Kidney epithelial cell (primary cell): ENCODE measurements at places on chromosomes 7 and 10.

DNA sequence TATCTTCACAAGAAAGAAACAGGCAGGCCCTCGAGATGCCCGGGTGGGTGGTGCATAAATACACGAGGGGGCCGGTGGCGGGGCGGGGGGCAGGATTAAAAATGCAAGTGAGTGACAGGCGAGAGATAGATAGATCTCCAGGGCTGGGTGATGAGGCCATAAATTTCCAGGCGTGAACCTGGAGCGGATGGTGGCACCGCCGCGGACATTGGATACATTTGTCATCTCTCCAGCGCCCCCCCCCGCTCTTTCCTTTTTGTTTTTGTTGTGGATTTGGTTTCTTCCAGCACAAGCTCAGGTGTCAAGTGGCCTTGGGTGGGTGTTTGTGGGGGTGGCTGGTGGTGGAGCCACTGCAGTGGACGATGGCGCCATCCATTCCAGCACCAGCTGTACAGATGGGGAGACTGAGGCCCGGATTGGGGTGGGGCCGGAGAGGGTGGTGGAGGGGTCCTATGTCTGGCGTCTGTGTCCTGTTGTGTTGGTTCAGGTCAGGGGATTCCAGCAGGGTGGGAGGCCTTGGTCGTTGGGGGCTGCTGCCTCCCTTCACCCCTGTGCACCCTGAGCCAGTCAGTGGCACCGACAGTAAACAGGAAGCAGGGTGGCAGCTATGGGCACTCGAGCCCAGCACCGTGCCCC, 2.9 kb downstream of the ELFN1 start:
- no peak for DNase-seq

- DNase-seq = no peak
Observed at GRCh38 chr7:78226059-78226719, 427.6 kb downstream of the PHTF2 start.

GRCh38 chr7:116097365-116098009, 66.9 kb upstream of the TFEC start:
- peak; percentile 72 for DNase-seq

- no peak for DNase-seq
Observed at GRCh38 chr7:5223646-5224340, 33.8 kb downstream of the WIPI2 start.

DNA sequence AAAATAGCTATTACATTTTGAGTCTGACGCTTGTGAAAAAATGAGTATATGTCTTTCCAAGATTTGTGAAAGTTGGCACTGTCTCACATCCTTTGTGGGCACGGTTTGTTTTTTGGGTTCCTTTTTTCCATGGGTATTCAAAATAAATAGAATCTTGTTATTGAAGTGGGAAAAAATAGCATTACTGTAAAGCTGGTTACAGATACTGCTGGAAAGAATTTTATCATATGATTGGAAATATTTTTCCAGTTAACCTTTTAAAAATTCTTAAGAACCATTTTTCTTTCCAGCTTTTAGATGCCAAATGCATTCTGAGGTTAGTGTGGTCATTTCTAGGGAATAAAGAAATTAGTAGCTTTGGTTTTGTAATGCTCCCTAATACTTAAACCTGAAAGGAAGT, 11.4 kb downstream of the NET1 start:
- no peak for DNase-seq

GRCh38 chr7:8590791-8591190, 157.4 kb downstream of the NXPH1 start:
- no peak for DNase-seq

DNA sequence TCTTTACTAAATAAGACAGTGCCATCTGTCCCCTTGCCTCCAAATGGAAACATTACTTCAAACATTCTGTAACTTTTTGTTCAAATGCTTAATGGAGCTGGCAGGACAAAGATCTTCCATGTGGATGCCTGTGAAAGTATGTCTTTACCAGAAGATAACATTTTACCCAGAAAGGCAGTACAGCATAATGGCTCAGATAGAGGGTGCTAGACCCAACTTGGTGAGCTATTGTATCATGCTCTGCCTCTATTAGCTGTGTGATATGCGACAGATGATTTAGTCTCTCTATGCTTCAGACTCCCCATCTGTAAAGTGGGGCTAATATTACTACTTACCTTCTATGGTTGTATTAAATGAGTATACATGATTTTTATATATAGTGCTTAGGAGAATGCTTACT, 8.8 kb upstream of the SMKR1 start:
- DNase-seq = no peak

DNA sequence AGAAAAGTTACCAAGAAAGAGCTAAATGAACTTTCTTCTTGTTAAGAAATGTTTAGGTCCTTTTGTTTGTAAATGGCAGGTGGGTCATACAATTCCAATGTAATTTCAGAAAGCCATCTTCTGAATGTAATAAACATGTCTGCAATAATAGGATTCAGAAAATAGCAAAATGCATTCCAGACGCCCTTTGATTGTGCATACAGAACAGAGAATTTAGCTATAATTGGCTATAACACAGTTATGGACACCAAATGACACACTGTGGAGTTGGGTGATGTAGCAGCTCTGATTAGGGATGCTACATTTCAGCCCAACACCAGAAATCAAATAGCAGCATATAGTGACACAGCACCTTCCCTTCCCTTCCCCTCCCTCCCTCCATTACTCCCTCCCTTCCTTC, 240.8 kb downstream of the SNX10 start:
- no peak for DNase-seq

DNA sequence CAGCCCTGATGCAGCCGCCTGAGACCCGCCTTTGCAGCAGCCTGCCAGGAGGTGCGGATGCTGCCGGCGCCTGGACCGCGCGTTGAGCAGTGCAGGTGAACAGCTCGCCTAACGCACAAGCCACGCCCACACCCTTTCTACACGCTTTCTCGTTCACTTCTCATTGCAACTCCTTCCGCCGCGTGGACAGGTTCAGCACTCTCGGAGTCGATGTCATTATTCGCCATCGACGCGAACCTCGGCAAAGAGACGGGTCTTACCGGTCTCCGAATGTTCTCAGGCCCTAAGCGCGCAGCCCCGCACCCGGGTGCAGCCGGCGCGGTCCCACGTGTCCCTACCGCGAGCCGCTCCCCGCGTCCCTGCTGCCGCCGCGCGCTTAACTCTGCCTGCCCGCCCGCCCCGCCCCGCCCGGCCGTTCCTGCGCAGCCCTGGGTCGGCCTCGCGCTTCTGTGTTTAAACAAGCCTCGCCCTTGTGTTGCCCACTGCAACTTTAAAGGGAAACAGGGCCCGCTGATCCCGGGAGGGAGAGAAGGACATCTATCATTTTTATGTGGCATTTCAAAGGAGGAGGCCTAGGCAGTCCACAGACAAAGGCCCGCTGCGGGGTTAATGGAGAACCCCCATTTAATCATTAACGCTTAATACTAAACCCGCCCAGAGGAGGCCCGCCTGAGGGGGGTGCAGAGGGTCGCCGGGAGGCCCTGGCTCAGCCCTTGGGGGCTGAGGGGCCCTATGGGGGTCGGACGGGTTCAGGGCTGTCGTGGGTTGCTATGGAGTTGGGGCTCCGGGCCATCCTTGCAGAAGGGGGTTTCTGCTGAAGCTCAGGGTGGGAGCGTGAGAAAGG, 128.5 kb downstream of the WDR11 start:
- no peak for DNase-seq

- DNase-seq = no peak
Observed at GRCh38 chr10:79352035-79352877, 5.0 kb downstream of the PPIF start.

GRCh38 chr7:155857141-155857540, 44.9 kb upstream of the SHH start:
- DNase-seq = no peak

DNA sequence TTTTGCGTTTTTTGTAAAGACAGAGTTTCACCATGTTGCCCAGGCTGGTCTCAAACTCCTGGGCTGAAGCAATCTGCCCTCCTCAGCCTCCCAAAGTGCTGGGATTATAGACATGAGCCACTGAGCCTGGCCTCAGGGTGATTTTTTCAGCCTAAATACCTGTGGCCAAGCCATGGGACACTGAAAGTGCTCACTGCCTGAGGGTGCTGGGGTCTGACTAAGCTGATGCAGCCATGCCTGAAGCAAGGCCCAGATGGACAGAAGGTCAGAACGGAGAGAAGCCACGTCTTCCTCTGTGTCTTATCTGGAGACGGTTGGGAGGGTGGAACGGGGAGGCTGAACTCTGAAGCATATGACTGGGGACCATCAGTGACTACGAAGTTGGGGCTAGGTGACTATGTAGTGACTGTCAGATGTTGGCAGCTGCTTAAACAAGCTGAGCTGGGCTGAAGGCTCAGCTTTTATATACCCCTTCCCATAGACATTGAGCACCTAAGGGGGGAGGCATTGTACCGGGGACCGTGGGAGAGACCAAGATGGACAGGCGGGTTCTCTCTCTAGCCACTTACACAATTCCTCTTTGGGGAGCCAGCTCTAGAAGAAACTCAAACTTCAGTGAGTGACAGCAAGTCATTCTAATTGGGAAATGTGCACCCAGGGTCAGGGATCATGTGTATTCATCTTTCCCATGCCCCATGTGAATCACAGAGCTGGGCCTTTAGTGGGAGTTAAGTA, 73.3 kb upstream of the HABP2 start:
- DNase-seq = no peak

DNA sequence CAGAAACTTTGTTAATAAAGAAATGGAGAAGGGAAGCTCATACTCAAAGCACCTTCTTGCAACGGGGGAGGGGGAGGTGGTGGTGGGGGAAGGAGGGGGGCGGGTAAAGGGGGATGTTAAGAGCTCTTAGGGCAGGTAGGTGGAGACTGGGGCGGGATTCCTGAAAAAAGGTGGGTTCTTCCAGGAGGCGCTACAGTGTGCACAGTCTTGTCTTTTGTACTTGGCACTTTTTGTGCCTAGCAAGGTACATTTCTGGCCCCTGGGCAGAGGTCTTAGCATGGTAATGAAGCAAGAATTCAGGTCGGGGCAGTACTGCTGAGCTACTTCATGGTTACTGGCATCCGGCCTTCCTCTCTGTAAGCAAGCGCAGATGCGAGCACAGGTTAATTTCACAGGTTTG, 15.2 kb upstream of the LAMB4 start:
- DNase-seq = no peak

GRCh38 chr7:116315803-116316202, 105.5 kb downstream of the TES start:
- no peak for DNase-seq

DNA sequence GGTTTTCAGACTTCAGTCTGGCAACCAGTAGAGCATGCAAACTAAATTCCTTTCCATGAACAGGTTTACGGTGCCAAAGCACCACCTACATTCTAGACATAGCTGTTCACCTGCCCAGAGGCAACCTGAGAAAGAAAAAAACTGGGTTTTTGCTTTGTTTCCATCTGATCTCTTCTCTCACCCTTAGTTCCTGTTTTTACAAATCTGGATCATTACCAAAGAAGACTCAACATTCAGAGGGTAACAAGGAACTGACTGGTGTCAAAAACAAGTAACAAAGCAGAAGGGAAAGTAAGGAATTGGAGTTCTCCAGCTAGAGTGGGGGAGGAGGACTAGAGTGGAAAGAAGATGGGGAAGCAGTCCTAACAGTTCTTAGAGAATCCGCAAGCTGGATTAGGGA, 36.4 kb downstream of the CPVL start:
- DNase-seq = peak; percentile 68

DNA sequence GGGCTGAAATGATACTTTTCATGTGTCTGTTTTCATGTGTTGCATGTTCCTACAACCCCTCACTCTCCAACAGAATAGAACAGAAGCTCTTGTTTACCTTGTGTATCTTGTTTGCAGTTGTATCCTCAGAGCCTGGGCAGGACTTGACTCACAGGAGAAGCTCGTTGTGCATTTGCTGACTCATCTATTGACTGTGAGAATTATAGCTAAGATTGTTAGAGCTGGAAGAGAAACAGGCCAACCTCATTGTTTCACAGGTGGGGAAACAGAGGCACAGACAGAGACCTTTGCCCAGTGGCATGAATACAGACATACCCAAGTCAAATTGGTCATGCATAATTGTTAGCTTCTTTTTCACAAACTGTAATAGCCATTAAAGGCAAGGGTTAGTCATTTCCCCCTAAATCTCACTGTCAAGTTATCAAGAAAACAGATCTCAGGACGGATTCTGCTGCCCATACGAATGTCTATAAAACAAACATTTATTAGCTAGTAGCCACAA, 4.6 kb upstream of the TSPAN15 start:
- peak; percentile 79 for DNase-seq

DNA sequence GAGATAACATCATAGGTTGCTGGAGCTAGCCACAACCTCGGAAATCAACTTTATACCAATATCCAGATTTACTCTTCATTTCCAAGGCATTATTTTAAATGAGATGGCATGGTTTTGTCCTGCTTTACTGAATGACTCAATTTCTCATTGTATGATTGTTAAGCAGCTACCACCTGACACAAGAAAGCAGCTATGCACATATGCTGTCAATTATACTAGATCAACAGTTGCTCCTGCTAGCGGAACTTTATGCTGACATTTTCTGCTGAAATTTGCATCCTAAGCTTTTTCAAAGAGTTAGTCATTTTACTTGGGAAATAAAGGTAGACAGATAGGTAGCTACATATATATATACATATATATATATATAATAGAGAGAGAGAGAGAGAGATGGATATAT, 8.9 kb upstream of the CH25H start:
- DNase-seq = no peak

DNA sequence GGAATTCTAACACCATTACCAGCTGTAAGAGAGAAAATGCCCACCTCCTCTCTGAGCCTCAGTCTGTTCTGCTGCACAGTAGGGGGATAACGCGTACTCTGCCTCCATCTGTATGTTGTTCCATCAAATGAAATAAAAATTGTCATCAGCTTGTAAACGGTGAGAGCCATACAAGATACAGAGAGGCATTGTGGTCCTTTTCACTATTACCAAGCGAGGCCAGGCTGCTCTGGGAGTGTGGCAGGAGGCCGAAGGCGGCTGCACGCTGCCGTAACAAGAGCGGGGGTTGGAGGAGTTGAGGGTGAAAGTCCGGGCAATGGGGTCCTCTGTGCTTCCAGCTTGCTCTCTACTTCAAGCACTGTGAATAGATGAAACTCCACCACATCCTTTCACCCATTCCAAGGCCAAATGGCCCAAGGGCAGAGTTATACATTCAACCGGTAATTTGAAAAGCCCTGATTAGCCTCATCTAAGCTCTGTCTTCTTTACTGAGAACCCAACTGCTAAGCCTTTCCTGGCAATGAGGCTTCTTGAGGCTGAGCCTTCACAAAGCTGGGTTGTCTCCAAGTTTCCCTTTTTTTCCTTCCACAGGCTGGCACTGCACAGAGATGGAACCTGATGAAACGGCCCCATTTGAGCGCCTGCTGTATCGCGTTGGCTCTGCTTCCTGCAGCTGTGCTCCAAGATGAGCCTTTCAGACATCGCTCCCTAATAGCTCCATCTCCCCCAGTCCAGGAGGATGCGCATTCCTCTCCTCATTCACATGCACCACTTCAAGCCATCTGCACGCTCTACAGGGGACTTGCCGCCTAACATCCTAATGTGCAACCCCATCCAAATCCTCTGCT, 47.2 kb downstream of the PYROXD2 start:
- no peak for DNase-seq

DNA sequence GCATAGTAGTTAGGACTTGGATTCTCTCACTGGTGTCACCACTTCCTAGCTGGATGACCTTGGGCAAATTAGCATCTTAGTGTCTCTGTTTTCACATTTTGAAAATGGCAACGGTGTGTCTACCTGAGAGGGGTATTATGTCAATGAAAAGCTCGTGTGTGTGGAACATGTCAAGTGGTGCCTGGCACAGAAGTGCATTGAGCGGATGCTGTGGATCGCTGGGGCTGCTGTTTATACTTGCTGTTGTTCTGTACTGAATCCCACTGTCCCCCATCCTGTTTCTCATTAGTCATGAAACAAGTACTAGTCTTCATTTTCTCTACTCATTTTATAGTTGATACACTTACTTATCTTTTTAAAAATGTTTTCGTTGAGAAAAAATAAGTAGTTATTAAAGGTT, 26.1 kb downstream of the RBM33 start:
- no peak for DNase-seq

- no peak for DNase-seq
Observed at GRCh38 chr10:30737931-30738391, 108.4 kb upstream of the LYZL2 start.
